Fibroblast of skin of scalp (primary cell): ENCODE measurements at places on chromosomes 3 and 15.

GRCh38 chr3:53164911-53165310, 3.9 kb downstream of the PRKCD start:
- no peak for DNase-seq

GRCh38 chr3:118102737-118103136, 931.9 kb downstream of the IGSF11 start:
- DNase-seq: no peak

- DNase-seq: peak; percentile 51
Measured at GRCh38 chr3:190083635-190084034, 37.1 kb downstream of the P3H2 start.

GRCh38 chr3:46990573-46991374, 11.3 kb downstream of the NBEAL2 start:
- no peak for DNase-seq

GRCh38 chr3:101858464-101859030, 9.2 kb downstream of the NFKBIZ start:
- no peak for DNase-seq

- peak; percentile 60 for DNase-seq
Measured at GRCh38 chr3:24119321-24119751, 174.2 kb downstream of the NR1D2 start.

GRCh38 chr15:95459273-95459672, 871.2 kb upstream of the NR2F2 start:
- peak; percentile 51 for DNase-seq

GRCh38 chr15:88661041-88661700, 22.4 kb downstream of the ISG20 start:
- DNase-seq: peak; percentile 88

- peak; percentile 92 for DNase-seq
Measured at GRCh38 chr3:23966328-23966727, 21.2 kb downstream of the NR1D2 start.

DNA sequence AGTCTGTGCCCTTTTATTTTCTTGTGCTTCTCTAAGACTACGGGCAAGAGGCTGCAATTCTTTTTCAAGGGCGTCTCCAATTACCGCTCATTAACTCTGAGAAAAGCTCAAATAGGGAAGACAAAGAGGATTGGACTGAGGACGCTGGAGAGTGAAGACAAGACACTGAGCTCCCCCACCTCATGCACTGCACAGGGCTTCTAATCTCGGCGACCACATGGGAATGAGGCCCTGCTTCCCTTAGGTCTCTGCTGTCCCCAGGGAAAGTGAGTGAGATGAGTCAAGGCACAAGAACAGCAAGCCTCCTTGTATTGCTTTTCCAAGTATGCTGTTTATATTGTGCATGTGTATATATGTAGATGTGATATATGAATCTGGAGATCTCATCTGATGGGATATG, 392.2 kb upstream of the CFAP20DC start:
- DNase-seq: peak; percentile 69

DNA sequence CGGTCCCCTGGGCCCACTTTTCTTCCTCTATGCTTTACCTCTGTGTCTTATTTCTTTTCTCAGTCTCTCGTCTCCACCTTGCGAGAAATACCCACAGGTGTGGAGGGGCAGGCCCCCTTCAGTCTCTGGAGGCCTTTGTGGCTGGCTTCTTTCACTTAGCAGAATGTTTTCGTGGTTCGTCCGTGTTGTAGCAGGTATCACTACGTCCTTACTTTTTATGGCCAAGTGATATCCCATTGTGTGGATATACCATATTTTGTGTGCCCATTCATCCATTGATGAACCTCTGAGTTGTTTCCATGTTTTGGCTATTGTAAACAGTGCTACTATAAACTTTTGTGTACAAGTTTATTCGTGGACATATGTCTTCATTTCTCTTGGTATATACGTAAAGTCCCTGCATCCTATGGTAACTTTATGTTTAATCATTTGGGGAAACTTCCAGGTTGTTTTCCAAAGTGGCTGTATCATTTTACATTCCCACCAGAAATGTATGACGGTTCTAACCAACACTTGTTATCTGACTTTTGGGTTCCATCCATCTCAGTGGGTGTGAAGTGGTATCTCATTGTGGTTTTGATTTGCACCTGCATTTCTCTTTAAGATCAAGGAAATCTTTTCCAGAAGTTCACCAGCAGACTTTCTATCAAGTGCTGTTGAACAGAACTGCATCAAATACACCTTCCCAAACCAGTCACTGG, 5.6 kb downstream of the PIGZ start:
- DNase-seq: no peak

GRCh38 chr3:133488785-133489367, 84.6 kb upstream of the CDV3 start:
- peak; percentile 39 for DNase-seq

- DNase-seq: no peak
Measured at GRCh38 chr3:197001106-197001971, 28.3 kb downstream of the MELTF start.

GRCh38 chr3:71919572-71919971, 134.6 kb upstream of the PROK2 start:
- no peak for DNase-seq
